ENCODE measurements at places on chromosomes 6 and 20.
A peak's percentile ranks its signal among the peaks of the same experiment; 100 is the strongest.

DNA sequence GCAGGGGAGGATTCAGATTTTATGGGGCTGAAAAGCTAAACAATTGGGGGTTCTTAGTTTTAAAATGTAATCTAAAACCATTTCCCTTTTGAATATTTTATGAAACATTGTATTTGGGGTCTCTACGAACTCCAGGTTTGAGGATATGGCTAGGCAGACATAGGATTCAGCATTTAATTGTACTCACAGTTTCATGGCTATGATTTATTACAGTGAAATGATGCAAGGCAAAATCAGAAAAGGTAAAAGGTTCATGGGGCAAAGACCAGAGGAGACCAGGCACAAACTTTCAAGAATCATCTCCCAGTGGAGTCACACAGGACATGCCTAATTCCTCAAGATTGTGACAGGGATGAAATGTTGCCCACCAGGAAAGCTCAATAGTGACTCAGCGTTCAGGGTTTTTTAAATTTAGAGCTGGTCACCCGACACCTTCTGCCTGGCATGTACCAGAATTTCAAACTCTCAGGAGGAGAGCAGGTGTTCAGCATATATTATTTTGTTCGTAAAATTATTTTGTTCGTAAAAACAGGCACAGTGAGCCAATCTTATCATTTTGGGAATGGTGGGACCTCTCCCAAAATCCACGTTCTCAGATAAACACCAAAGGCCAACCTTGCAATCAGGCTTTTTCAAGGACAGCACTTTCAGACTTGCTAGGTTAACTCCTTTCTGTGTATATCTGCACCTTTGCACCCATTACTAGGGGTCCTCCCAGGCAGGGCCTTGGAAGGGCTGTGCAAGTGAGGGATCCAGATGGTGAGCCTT, 270.3 kb downstream of the NKAIN2 start:
- DNase-seq, result no peak

- no peak for DNase-seq
Measured at GRCh38 chr20:58260006-58260405, 31.6 kb upstream of the ANKRD60 start.

- no peak for DNase-seq
Measured at GRCh38 chr20:10109641-10110040, 74.9 kb downstream of the ANKEF1 start.

- no peak for DNase-seq
Measured at GRCh38 chr20:24690408-24690807, 221.0 kb downstream of the SYNDIG1 start.

DNA sequence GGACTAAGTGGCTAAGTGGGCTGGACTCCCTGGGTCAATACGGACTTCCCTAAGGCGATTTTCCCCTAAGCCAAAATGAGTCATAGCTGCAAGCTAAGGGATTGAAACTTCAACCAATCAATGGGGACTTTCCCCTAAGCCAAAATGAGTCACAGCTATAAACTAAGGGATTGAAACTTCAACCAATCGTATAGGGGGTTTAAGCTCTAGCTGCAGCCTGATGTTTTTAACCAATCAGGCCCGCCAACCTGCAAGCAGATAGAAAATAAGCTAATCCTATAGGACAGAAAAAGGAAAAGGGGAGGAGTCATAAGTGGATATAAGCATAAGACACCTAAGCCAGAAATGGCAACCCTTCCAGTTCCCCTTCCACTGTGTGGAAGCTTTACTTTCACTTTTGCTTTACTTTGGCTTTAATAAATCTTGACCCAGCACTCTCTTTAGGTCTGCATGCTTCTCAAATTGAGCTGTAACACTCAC, 655.0 kb upstream of the HS3ST5 start:
- no peak for DNase-seq

- peak; percentile 55 for DNase-seq
Measured at GRCh38 chr20:2865630-2866029, 7.7 kb upstream of the PTPRA start.

DNA sequence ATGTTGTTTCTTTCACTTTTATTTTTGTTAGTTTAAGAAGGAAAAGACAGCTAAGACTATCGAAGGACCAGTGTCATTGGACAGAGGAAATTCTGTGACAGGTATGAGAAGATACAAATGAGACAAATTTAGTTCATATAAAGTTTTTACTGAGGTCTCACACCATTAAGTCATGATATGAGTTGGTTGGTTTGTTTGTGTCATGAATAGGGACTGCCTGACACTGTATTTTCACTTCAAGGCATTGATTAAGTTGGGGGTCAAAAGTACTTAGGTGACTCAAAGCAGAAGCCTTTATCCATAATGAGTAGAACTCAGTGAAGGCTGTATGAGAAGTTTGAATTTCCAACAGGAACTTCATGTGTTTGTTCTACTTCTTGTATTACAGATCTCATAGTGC, 21.3 kb upstream of the HIVEP2 start:
- no peak for DNase-seq

- DNase-seq, result no peak
Measured at GRCh38 chr6:33790910-33791309, 2.0 kb upstream of the LEMD2 start.

DNA sequence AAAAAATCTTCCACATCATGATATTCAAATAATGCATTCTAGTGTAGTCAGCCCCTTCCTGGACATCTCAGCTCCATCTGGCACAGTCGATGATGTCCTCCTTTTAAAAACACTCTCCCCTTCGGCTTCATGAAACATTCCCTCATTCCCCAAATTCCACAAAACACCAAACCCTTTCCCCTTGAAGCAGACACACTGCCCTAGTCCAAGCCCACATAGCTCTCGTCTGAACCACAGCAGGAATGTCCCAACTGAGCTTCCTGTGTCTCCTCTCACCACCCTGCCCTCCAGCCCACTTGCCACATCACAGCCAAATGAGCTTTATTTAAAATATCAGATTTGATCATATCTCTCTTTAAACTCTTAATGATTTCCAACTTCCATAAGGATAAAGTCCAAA, 106.4 kb upstream of the CARMIL1 start:
- DNase-seq, result no peak

GRCh38 chr20:22324505-22324904, 259.9 kb downstream of the FOXA2 start:
- DNase-seq, result no peak

- no peak for DNase-seq
Measured at GRCh38 chr20:23147647-23147963, 61.5 kb upstream of the CD93 start.

DNA sequence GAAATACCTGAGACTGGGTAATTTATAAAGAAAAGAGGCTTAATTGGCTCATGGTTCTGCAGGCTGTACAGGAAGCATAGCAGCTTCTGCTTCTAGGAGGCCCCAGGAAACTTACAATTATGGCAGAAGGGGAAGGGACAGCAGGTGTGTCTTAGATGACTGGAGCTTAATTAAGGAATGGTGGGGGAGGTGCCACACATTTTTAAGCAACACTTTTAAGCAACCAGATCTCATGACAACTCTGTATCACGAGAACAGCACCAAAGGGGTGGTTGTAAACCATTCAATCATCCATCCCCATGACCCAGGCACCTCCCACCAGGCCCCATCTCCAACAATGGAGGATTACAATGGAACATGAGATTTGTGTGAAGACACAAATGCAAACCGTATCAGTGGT, 26.9 kb downstream of the FIG4 start:
- no peak for DNase-seq

GRCh38 chr6:551405-551804, 105.5 kb downstream of the HUS1B start:
- DNase-seq, result no peak

DNA sequence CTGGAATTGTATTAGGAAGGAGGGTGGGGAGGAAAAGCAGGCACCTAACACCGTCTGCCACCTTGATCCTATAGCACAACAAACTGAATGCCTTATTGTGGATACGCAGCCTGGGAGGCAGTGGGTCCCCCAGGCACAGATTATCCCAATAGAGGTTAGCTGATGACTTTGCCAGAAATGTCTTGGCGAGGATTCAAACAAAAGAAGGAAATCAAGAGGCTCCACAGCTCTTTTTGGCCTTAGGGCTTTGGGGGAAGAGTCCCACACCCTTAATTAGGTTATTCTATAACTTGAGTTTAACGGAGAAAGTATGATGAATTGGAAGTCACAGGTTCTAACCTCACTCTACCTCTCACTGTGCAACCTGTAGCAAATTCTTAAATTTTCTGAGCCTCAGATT, 102.0 kb downstream of the MRPL14 start:
- DNase-seq, result no peak

- DNase-seq, result no peak
Measured at GRCh38 chr6:150324044-150324443, 44.8 kb upstream of the IYD start.

GRCh38 chr6:75526502-75527127, 33.0 kb upstream of the FILIP1 start:
- DNase-seq, result peak; percentile 37

Data from stimulated activated CD4-positive, alpha-beta T cell treated with anti-CD3 and anti-CD28 coated beads, Interleukin-2, amount 100 ng/mL, for 4 hours (primary cell).